ENCODE measurements at places on chromosomes 6 and 20.
A peak's percentile ranks its signal among the peaks of the same experiment; 100 is the strongest.

DNA sequence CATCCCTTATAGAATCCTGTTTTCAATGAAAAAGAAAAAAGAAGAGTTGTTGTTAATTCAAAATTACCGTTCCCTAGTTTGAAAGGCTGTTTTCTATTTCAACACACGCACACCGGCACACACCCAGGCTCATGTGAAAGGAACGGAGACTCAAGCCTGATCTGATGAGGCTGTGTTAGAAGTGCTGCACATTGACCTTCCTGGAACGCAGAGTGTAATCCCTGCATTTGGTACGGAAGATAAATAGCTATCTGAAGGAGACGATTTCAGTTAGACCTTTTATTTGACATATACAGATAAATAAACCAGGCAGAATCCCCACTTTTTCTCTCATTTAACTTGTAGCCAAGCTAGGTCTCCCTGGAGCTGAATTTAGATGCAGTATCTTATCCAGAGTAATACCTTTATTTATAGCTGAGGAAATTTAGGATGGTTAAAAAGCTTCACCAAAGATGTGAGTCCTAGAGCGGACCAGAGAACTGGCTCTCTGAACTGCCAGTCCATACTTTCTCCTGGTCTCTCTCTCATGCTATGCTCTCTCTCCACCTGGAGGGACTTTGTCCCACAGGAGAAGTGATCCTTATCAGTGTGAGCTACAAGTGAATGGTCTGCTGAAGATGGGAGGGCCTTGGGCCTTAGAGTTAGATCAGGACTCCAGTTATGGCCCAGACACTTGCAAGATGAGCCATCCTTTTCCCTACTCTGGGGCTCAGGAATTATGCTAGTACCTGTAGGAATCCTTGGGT, 30.6 kb downstream of the MAP3K4 start:
- no peak for DNase-seq

DNA sequence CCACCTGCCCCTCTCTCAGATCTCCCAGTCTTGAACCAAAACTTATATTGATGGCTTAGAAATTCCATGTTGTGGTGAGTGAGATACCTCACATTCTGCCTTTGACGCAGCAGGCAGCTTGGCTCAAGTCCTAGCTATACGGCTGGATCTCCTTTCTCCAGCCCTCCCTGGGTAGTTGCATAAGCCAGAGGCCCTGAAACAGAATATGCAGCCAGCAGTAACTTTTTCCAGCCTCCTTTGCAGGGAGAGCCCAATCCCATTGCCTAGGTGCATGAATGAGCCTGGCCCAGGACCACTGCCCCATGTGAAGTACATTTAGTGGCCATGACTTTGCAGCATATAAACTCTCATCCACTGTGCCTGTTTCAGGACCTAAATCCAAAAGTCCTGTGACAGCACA, 202.2 kb upstream of the CDYL start:
- no peak for DNase-seq

DNA sequence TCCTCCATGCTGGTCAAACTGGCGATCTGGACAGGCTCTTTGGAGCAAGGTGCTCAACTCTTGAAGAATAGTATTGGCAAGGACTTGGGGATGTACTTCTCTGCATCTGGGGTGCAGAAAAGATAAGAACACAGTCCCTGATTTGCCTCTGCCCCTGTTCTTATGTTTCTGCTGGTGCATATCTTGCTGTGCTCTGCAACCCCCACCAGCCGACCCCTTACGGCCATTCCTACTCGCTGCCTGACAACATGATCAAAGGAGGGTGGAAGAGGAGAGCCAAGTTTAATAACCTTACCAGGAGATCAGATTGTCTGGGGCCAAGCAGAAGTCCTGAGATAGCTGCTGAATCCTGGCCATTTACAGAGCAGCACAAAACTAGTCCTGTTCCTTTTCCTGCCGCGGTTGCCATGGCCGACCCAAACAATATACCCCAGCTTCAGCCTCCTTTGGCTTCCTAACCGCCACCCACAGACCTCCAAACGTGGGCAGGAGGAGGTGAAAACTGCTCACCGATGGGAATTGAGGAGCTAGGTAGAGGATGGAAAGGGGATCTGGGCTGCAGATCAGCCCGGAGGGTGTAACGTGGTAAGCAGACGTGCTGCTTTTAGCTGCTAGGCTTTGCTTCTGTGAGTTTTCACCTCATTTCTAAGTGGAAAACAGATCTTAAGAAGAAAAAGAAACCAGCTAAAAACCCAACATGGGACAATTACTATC, 60.9 kb downstream of the ATXN1 start:
- DNase-seq, result peak; percentile 62

DNA sequence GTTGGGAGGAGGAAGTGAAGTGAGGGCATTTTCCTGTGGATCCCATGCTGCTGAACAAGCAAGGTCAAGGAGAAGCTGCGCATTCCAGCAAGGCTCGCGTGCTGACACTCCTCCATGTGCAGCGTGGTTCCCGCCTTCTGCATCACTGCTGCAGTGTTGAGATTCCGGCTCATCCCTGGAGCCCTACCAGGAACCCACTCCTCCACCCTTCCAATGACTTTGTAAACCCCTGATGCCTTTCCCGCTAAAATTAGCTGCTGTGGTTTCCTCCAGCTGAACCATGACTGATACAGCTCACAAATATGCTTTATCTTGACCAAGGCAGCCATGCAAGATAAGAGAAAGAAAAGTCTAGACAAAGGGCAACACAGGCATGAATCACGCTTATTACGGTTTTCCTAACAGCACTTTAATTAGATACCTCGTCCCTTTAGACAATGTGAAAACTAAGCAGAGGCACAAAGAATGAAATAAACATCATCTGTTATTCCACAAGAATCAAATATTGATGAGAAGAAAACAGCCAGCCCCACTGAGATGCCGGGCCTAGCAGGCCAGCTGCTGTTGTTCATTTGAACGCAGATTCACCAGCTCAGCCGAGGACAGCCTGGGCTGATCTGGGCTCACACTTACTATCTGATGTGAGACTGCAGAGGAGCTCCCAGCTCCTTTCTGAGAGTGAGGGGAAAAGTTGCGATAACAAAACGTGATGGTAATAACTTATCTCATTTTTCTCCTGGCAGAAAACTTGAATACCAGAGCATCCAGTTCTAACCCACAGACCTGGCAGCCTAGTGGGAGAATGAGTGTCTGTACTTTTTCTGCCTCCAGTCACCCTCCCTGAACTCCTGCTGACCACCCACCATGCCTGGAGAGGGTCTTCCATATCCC, 14.2 kb upstream of the BNIP5 start:
- no peak for DNase-seq

- DNase-seq, result no peak
Measured at GRCh38 chr6:56720882-56721281, 78.2 kb upstream of the DST start.

GRCh38 chr6:90383196-90383822, 86.7 kb upstream of the BACH2 start:
- DNase-seq, result peak; percentile 69

All from immature natural killer cell (primary cell).